ENCODE measurements at places on chromosomes 7 and 10. TPM values are rescaled to one million over a fixed set of nuclear protein-coding genes. Genes with fewer than 3 reads are reported as not detected.

DNA sequence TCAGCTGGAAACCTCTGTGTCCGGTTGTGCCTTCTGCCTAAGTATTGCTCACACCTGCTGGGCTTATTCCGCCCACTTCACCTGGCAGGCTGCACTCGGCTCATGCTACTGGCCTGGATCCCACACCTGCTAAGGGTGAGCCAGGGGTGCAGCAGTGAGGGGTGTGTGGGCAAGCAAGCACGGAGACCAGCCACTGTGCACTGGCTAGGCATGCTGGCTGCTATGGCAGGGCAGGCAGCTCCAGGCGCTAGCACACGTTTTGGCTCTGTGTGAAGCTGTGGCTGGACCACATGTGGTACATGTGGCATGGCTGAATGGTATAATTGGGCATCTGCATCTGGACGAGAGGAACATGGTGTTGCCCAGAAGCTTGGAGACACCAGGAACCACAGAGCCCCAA, 940.7 kb downstream of the NRG3 start:
- no peaks in the 10 kb centered on the region for H3K4me1 ChIP-seq
- H3K27ac ChIP-seq, result no peak overlapping the region
- H3K27me3 ChIP-seq, result no peaks in the 10 kb centered on the region
- peak; percentile 35 for DNase-seq
- H3K36me3 ChIP-seq, result no peaks in the 10 kb centered on the region
- no peak overlapping the region for H3K4me3 ChIP-seq

- H3K4me3 ChIP-seq, result no peak overlapping the region
- H3K4me1 ChIP-seq, result peaks cover 11% of the 10 kb centered on the region
- H3K27me3 ChIP-seq, result no peaks in the 10 kb centered on the region
- H3K27ac ChIP-seq, result no peak overlapping the region
- DNase-seq, result peak; percentile 40
Measured at GRCh38 chr10:102550636-102551210, 47.0 kb downstream of the SUFU start.

- no peaks in the 10 kb centered on the region for H3K36me3 ChIP-seq
- H3K27ac ChIP-seq, result no peak overlapping the region
- no peaks in the 10 kb centered on the region for H3K4me1 ChIP-seq
- no peak overlapping the region for H3K4me3 ChIP-seq
Measured at GRCh38 chr7:8579661-8580194, 146.3 kb downstream of the NXPH1 start.

DNA sequence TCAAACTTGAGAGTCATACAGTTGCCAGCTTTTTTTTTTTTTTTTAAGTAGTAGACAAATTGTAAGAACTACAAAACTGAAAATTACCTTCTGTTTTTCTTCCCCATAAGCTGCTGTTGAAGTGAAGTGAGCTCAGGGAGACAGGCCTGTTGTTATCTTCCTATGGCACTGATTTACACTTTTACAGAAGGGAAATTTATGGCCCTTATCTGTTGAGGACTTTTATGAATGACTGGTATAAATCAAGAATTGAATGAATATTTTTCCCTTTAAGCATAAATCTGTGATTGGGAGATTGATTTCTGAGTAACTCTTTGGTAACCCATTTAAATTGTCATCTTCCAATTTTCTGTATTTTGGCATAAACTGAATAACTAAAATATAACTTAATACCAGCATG, 124.0 kb downstream of the SDK1 start:
- no peak overlapping the region for H3K4me3 ChIP-seq
- no peaks in the 10 kb centered on the region for H3K27me3 ChIP-seq
- H3K4me1 ChIP-seq, result no peaks in the 10 kb centered on the region
- no peak for DNase-seq
- no peaks in the 10 kb centered on the region for H3K36me3 ChIP-seq
- H3K27ac ChIP-seq, result no peak overlapping the region

RELN gene
- 3.6 TPM for total RNA-seq
